ENCODE measurements at places on chromosomes 13 and 19. TPM values are rescaled to one million over a fixed set of nuclear protein-coding genes. Genes with fewer than 3 reads are reported as not detected.

C5AR2 gene
- 2.7 TPM for total RNA-seq

DNA sequence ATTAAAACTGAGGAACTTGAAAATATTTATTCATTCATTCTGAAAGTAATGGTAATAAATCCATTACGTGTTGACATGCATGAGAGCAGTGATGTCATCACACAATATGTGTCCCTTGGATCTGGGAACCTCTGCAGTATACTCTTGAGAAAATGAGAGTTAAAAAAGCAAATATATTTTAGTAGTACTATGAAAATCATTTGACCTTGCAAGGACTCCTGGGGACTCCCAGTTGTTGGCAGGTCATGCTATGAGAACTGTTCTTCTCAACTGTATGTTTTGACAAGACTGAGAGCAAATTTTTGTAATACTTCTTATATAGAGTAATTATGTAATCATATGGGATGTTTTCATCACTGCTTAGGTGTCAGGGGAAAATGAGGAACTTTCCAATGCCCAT lies 249.4 kb downstream of the PCCA start:
- H3K27me3 ChIP-seq: no peaks in the 10 kb centered on the region
- no peaks in the 10 kb centered on the region for H3K4me1 ChIP-seq
- no peak overlapping the region for H3K4me3 ChIP-seq
- H3K27ac ChIP-seq: no peak overlapping the region
- no peak for DNase-seq

DNA sequence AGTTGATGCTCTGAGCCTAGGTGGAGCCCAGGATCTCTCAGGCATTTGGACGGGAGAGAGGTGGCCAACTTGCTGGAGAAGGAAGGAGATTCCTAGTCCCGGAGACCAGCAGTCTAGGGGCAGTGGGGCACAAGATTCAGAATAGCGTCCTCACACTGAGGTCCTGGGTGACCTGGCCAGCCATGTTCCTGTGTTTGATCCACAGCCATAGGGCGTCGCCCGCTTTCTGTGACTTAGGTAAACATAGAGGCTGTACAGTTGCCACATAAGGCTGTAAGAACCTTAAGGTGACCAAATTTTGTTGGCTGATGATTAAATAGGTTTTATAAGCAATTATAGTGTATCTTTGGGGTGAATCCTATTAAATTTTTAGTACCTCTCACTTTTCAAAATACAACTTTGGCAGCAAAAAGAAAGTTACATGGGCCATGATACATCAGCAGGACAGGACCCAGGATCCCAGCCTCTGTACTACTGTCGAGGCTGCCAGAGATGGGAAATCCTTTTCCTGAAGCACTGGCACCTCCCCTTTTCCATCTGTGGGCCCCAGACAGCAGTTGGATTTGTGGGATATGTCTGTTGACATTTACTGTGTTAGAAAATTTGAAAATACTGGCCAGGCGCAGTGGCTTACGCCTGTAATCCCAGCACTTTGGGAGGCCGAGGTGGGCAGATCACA lies 37.5 kb downstream of the TSSK6 start:
- no peak for DNase-seq
- no peak overlapping the region for H3K4me3 ChIP-seq
- no peak overlapping the region for H3K27ac ChIP-seq
- peaks cover 11% of the 10 kb centered on the region for H3K4me1 ChIP-seq

DNA sequence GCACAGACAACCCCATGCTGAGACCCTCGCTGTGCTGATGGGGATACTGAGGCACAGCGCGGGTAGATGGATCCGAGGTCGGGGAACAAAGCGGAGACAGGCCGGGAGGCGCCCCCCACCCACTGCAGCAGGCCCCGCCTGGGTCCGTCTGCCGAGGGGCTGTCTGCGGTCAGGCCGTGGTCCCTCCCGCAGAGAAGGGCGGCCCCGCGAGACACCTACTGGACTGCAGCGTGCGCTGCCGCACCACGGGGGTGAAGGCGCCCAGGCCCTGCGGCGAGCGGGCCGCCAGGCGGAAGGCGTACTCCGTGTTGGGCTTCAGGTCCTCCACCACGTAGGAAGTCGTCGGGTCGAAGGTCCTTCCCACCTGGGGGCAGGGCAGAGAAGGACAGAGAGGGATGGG lies 101.9 kb downstream of the PTPRS start:
- no peak overlapping the region for H3K4me3 ChIP-seq
- no peak overlapping the region for H3K27ac ChIP-seq
- no peaks in the 10 kb centered on the region for H3K27me3 ChIP-seq
- DNase-seq: no peak
- H3K36me3 ChIP-seq: no peaks in the 10 kb centered on the region
- no peaks in the 10 kb centered on the region for H3K4me1 ChIP-seq

- H3K27me3 ChIP-seq: no peaks in the 10 kb centered on the region
- no peak for DNase-seq
- peaks cover 8% of the 10 kb centered on the region for H3K4me1 ChIP-seq
- no peaks in the 10 kb centered on the region for H3K36me3 ChIP-seq
- H3K4me3 ChIP-seq: peak within 1 kb of the TSS; percentile 77
- H3K27ac ChIP-seq: peak within 1 kb of the TSS; percentile 79
Observed at GRCh38 chr19:460877-461720, at the start of gene SHC2. SHC2 (minus strand) TSS chr19:461033; CDS start chr19:460996, 37 bp downstream.

DNA sequence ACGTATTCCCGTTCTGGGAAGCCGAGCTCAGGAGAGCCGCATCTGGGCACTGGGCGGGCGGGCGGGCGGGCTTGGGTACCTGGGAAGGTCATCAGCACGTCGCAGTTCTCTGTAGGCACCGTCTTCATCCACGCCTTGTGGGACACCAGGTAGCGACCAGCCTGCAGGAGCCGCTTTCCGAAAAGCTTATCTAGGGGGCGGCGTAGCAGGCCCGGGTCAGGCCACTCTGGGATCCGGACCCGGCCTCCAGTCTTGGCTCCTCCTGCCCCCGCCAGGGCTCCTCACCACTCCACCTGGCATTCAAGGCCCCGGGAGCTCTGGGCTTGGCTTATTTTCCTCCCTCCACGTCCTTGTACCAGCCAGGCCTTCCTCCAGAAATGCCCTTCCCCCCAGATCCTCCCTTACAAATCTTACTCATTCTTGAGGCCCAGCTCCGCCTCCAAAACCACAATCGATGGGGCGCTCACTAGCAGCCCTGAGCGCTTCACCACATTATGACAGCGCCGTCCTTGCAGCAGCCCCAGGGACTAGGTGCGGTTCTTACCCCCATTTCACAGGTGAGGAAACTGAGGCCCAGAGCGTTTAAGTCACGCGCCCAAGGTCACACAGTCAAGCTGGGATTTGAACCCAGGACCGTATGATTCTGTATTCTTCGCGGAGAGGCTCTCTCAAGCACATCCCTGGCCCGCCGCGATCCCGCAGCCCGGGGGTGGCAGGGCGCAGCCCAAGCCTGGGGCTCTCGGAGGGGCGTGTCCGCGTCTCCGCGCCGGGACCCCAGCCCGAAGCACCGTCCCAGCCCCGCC lies 843 bp downstream of the ANO8 start:
- peak overlapping the region; percentile 66 for H3K4me3 ChIP-seq
- peaks cover 22% of the 10 kb centered on the region for H3K4me1 ChIP-seq
- H3K27ac ChIP-seq: peak overlapping the region; percentile 50

GRCh38 chr19:10078329-10078728 lies 7.8 kb upstream of the SHFL start:
- H3K27me3 ChIP-seq: no peaks in the 10 kb centered on the region
- no peak for DNase-seq
- no peaks in the 10 kb centered on the region for H3K36me3 ChIP-seq
- no peaks in the 10 kb centered on the region for H3K4me1 ChIP-seq
- no peak overlapping the region for H3K4me3 ChIP-seq
- H3K27ac ChIP-seq: no peak overlapping the region
